SK-N-MC (cell line): ENCODE measurements at places on chromosomes 5 and 9.
A peak's percentile ranks its signal among the peaks of the same experiment; 100 is the strongest.

DNA sequence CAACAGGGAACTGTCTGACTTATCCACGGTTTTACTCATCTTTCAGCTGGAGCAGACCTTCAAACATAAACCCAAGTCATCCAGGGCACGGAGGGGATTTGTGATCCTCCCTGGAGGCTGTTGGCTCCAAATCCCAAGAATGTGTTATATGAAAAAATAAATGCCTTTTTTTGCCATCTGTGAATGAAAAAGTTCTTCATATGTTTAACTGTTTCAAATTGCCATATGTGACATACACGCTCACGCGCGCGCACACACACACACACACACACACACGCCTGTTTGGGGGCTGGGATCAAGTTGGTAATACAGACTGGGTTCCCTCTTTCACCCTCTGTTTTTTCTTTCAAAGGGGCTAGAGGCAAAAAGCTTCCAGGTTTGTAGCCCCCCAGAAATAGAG is 164.4 kb upstream of the EFNA5 start:
- no peak for DNase-seq

DNA sequence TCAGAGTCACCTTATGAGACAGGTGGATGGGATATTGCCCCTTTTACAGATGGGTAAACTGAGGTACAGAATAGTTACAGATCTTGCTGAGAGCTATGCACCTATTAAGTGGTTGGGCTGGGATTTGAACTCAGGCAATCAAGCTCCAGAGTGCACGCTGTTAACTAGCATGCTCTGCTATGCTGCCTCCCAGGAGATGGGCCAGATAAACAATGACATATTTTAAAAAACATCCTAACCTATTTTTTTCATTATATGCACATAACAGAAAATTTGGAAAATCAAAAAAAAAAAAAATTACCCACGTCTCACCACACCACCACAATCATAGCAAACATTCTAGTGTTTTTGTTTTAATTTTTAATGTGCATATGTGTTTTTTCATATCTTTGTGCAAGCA is 123.4 kb upstream of the STC2 start:
- no peak for DNase-seq

GRCh38 chr9:84385386-84386040 is 45.0 kb upstream of the SLC28A3 start:
- no peak for DNase-seq

DNA sequence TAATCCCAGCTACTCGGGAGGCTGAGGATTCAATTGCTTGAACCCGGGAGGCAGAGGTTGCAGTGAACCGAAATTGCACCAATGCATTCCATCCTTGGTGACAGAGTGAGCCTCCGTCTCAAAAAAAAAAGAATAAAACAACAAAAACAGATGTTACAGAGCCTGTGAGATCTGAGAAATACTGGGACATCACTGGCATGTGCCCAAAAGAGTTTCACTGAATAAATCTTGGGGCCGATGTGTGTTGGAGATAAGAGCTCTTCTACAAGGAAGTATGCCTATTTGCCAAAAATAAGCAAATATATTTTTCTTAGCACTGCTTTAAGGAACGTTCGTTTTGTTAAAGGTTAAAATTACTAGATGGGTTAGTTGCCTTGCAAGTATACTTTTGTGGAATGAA is 55.1 kb downstream of the KIAA1958 start:
- peak; percentile 85 for DNase-seq

GRCh38 chr5:35815089-35815936 is 41.4 kb upstream of the IL7R start:
- DNase-seq: no peak
